Psoas muscle (tissue), 8 donors: ENCODE measurements at places on chromosomes 5 and 9. TPM values are rescaled to one million over a fixed set of nuclear protein-coding genes. Genes with fewer than 3 reads are reported as not detected.

GRCh38 chr9:3268223-3268622, 257.6 kb downstream of the RFX3 start:
- DNase-seq, result no peak

DNA sequence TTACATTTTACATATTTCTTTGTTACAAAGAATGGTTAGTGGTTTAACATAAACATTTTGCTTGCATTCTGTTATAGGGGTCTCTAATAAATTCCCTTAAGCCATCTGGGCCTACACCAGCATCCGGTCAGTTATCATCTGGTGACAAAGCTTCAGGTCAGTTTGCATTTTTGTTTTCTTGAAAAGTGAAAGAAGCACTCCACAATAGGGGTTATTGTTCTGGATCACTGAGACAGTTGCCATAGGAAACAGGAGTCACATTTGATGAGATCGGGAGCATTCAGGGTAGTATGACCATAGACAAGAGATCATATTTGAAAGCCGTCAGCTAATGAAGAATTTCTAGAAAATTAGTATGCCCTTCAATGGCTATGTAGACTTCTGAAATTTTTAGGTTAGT, 63.6 kb downstream of the NUP214 start:
- DNase-seq, result no peak

DNA sequence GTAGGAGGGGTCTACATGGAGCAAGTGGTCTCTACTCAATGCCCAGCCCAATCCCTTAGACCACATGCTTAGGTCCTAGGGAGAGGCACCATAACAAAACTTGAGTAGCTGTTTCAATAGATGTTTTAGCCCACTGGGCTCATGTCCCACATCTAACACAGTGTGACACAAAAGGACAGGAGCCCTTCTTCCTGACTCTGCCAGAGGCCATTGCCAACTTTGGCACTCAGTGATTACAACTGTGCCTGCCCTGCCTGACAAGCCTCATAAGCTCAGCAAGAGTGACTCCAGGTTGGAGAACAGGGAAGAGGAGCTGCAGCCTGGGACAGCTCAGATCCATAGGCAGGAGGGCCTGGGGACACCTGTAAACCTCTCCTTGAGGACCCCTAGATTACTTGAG, 230.8 kb downstream of the ENC1 start:
- no peak for DNase-seq

GRCh38 chr9:7313389-7313788, 486.2 kb downstream of the DMAC1 start:
- no peak for DNase-seq

Gene PDE6A
- total RNA-seq, result 0.04 TPM

Gene RNF208
- total RNA-seq, result 4.8 TPM

Gene SLC45A2
- total RNA-seq, result not detected

Gene CKMT2
- 907 TPM for total RNA-seq

Gene CNTRL
- 2.4 TPM for total RNA-seq

Gene DMRT2
- 3.9 TPM for total RNA-seq

Gene NME5
- 1.2 TPM for total RNA-seq
